Vagina (tissue), 2 donors: ENCODE measurements at places on chromosomes 6 and 20. TPM values are rescaled to one million over a fixed set of nuclear protein-coding genes. Genes with fewer than 3 reads are reported as not detected.

- no peak for DNase-seq
Observed at GRCh38 chr6:101000341-101000740, 119.2 kb upstream of the ASCC3 start.

DNA sequence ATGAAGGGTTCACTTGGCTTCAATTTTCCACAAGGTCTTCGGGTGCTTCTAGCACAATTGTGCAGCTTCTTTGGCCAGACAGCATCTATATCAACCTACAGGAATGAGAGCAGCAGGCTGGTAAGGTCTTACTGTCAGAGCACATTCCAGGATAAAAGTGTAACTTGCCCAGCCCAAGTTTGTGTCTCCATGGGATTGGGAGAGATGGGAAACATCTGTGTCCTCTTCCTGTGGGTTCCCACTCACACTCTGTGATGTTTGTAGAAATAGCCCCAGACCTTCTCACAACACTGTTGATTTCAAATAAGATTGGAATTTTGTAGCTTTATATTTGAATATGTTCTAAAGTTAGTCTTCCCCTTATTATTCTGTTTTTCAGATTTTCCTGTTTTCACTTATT lies 83.4 kb upstream of the RGS17 start:
- DNase-seq, result no peak

GRCh38 chr6:18823782-18824386 lies 436.7 kb downstream of the RNF144B start:
- DNase-seq, result no peak

Gene ANKEF1
- 4.2 TPM for total RNA-seq

Gene SNRNP48
- total RNA-seq, result 9.6 TPM

Gene SRF
- 28.2 TPM for total RNA-seq

Gene SFTA2
- total RNA-seq, result not detected

Gene KHDC1L
- not detected for total RNA-seq

Gene DACT2
- total RNA-seq, result 1.5 TPM
